ENCODE measurements at places on chromosomes 11 and 22.

GRCh38 chr22:21712751-21713427 is 22.7 kb downstream of the YPEL1 start:
- no peak for DNase-seq

DNA sequence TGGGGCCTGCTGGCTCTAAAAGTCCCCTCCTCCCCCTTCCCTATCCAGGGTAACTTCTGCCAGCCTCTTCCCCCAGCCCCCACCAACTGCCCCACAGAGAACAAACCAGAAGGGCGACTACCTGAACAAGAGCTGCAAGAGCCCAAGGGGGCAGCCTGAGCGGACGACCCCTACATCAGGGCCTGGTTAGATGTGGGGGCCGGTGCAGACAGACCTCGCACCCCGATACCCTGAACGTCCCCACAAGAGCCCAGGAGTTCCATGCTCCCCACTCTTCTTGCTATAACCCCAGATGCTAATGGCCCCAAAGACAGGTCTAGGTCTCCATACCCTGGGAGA is 20.7 kb downstream of the SUN2 start:
- no peak for DNase-seq

- no peak for DNase-seq
Observed at GRCh38 chr11:61874853-61875252, 16.5 kb downstream of the FADS3 start.

- no peak for DNase-seq
Observed at GRCh38 chr11:5349550-5349949, 1.8 kb upstream of the OR51B6 start.

Measured in skeletal muscle cell (primary cell).